ENCODE measurements at places on chromosomes 2 and 18.

GRCh38 chr18:63511285-63511684 lies 30.9 kb upstream of the SERPINB12 start:
- DNase-seq = peak; percentile 63

GRCh38 chr2:16635791-16636699 lies 29.6 kb downstream of the CYRIA start:
- peak; percentile 23 for DNase-seq

GRCh38 chr2:26997394-26997793 lies 27.0 kb downstream of the MAPRE3 start:
- DNase-seq = no peak

- DNase-seq = no peak
Measured at GRCh38 chr18:6401687-6402086, 13.0 kb downstream of the L3MBTL4 start.

GRCh38 chr2:25367296-25367695 lies 25.6 kb upstream of the DNMT3A start:
- peak; percentile 14 for DNase-seq

GRCh38 chr18:713135-713490 lies 683 bp upstream of the ENOSF1 start:
- DNase-seq = no peak

GRCh38 chr2:72833084-72833714 lies 7.4 kb upstream of the EXOC6B start:
- DNase-seq = no peak

DNA sequence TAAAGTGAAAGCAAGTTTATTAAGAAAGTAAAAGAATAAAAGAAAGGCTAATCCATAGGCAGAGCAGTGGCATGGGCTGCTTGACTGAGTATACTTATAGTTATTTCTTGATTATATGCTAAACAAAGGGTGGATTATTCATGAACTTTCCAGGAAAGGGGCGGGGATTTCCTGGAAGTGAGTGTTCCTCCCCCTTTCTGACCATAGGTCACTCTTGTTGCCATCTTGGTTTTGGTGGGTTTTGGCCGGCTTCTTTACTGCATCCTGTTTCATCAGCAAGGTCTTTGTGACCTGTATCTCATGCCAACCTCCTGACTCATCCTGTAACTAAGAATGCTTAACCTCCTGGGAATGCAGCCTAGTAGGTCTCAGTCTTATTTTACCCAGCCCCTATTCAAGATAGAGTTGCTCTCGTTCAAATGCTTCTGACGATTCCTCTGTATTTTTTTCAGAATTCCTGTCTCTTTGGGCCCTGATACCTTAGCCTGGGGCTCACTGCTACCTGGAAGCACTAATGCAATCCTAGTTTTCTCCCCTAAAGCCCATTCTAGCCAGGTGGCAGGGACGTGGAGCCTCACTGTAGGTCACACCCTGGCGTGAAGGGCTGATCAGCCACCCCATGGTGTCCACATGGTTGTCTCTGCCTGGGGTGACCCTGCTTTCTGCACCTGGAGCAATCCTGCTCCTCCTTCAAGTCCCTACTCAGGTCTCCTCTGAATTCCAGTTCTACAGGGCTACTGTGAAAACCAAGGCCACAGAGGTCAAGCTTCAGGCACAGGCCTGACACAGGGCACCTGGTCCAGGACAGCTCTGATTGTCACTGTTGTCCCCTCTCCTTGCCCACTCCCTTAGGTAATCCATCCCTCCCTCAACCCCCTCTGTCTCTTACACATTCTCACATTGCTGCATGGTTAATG lies 6.0 kb upstream of the SLC35F6 start:
- DNase-seq = peak; percentile 98

DNA sequence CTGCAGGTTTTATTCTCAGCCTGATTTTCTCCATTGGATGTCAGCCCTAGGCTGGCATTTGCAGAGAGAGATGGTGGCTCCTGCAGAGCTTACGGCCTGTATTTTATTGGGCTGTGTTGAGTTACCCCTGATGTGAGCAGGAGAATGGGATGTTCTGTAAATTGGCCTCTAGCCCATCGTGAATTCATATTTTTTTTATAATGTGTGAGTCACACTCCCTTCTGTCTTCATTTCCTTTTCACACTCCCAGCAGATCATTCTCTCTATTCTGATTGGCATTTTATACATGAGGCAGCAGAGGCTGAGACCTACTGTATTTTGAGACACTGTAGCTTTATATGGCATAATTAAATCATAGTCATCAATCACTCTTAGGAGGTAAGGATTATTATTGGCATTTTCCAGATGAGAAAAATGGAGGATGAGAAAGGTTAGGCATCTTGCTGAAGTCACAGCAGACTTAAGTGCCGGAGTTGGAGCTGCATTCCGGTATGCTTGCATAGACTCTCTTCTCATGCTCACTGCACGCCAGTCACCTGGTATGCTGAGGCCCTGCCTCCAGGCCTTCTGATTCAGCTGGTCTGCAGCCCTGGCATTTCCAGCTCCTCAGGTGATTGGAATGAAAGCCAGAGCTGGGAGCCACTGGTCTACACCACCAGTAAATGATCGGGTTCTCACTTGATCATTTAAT lies 142.4 kb downstream of the NEDD4L start:
- peak; percentile 66 for DNase-seq

DNA sequence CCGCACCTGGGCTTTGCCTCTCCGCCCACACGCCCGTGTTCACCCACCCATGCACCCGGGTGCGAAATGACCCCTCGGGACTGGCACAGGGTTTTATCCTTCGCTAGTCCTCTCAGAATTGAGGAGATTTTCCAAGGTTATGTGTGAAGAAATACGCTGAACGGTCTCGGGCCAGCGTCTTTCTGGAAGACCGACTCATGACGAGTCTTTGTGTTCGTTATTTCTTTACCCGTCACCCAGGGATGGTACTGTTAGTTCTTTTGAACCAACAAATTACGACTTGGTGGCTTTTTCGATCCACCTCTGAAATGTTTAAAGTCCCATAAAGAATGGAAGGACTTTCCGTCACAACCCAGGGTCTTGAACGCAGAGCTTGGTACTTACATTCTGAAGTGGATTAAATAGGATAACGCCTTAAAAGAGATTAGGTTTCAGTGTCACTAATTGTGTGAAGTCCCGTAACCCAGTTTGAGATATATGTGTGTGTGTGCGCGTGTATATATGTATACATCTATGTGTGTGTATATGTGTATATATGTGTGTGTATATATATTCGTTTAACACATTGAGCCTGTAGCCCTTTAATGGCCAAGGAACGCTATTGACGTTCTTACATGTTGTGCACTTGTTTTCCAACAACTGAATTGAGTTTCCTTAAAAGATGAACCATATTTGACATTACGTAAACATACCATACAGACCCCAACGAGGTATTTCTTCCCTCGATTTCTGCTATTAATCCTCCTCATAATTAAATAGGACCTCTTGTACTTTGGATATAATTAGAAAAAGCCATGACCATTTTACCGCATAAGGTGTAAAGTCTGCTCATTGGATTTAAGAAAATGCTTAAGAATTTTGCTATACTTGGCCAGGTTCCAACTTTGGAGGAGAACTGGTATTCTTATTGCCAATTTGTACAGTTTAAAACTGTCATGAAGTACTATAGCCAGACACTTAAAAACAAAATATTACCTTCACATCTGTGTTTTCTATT lies 889 bp downstream of the ZC3H15 start:
- peak; percentile 16 for DNase-seq

GRCh38 chr2:24176326-24176725 lies 1.5 kb downstream of the FAM228A start:
- no peak for DNase-seq

DNA sequence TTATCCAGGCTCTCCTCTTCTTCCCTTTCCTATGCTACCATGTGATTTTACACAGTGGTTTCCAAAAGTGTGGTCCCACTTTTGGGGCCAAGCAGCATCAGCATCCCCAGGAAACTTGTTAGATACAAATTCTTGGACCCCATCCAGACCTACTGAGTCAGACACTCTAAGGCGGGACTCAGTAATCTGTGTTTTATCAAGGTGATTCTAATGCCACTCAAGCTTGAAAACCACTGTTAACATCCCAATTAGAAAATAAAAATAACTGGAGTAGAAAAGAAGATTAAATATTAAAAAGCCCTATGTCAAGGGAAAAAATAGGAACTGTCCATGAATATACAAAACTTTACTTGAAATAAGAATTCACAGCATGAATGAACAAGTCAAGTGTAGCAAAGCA lies 10.8 kb downstream of the DSG2 start:
- DNase-seq = no peak

GRCh38 chr2:174873471-174873870 lies 109.2 kb upstream of the CHRNA1 start:
- DNase-seq = peak; percentile 24

GRCh38 chr2:160362018-160362417 lies 131.6 kb downstream of the RBMS1 start:
- no peak for DNase-seq

- DNase-seq = no peak
Measured at GRCh38 chr2:17912266-17912691, 33.8 kb downstream of the KCNS3 start.

DNA sequence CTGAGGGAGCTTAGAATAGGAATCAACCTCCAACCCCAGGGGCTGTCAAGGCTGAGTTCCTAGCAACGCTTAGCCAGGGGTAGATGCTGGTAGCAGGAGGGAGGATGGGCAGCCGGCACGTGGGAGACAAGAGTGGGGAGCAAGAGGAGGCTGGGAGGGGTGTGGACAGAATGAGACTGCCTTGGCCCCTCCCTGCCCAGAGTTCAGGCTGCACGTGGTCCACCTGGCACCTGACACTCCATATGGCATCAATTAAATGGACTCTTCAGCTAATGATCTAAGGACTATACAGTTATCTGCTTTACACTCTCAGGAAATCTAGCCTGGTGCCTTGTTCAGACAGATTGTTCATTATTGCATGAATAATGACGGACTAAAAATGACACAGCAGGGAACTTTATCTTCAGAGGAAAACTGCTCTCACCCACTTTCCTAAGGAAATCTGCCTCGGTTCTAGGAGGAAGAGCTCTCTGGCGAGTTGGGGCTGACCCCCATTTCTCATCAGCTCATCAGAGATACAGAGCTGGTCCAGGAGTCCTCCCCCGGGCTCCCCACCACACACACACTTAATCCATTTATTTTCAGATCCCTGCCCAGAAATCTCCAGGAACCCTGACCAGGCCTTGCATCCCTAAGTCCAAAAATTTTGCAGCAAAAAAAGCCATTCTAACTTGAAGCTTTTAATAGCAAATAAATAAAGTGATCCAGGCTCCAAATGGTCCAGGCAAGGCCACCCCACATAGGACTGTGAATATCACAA lies 102.1 kb upstream of the CDC42EP3 start:
- DNase-seq = no peak

DNA sequence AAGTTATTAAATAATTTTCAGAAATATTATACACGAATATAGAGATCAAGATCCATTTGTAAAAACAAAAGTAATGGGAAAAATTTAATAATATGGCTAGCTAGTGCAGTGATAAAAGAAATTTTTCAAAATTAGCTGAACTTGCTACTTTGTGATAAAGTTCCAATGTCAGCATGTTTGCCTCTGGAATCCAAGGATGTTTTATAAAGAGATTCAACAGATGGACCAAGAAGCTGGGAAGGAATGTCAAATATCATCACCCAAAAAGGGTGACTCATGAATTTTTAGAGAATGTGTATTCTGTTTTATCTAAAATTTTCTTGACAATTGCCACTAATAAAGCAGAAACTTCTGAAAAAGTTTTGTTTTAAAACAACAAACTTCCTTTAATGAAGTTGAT lies 95.3 kb downstream of the FSIP2 start:
- DNase-seq = no peak

DNA sequence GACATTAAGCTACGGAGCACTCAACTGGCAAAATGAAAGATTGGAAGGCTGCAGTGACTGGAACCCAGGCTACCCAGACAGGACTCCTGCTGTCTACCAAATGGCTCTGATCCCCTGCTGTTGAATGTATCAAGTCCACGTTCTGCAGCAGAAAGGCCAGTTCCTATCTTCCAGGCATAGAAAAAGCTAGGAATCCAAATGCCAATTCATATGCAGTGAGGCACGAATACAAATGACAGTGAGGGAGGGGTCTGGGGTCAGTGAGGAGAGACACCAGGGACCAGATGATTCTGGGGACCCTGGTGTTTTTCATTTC lies 5.3 kb downstream of the NRP2 start:
- no peak for DNase-seq

GRCh38 chr2:69932596-69932922 lies 17.6 kb downstream of the MXD1 start:
- no peak for DNase-seq

DNA sequence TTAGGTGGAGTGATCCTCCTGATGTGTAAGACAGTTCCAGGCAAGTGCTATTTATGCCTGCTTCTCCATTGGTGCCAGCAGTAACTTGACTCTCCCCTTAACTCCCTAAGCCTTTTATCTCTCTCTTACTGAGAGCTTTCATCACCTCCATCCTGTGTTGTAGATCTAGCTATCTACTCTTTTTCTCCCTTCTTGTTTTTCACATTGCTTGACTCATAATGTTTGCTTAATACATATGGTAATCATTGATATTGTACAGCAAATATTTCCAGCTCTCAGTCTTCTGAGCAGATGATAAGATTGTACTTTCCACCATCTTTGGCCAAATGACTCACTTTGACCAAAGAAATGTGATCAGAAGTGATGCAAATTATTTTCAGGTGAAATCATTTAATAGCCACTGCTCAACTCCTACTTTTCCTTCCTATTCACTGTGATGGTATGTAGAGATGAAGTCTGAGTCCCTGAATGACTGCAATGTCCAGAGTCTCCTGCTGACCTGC lies 165.0 kb downstream of the PLCL1 start:
- DNase-seq = no peak

DNA sequence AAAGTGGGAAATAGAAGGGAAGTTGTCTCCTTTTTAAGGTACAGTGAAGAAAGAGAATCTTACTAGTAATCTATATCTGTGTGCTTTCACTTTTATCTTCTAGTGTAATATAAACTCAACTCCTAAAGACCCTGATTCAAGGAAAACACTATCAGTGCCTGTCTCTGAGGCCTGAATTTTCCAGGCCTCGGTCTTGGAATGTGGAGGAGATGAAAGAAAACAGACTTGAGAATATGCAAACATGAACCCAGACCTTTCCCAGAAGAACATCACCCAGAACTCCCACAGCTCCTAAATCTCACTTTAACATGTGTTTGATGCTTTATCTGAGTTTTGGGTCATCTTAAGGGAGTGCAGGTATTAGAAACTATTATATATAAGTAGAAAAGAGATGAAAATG lies 51.8 kb downstream of the EPB41L5 start:
- no peak for DNase-seq

All from RPMI7951 (cell line).